ENCODE measurements at places on chromosomes 7 and 10.

DNA sequence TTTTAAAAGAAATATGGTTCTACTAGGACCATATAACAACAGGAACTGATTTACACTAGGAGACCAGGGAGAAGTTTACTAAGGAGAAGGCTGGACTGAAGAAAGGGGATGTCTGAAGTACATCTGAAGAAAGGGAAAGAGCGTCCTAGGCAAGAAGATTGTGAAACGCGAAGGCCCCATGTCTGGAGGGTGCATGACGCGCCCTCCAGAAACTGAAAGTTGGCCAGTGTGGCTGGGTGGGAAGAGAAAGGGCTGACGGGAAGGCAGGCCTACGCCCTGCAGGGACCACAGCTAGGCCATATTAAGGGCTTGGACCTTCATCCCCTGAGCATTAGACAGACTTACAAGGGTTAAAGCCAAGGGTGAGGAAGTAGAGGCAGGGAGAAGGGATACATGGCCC is 158.0 kb downstream of the TRIL start:
- no peak for DNase-seq

- no peak for DNase-seq
Measured at GRCh38 chr10:30967650-30968410, 63.8 kb downstream of the ZNF438 start.

GRCh38 chr10:123331438-123331837 is 177.2 kb downstream of the BUB3 start:
- no peak for DNase-seq

DNA sequence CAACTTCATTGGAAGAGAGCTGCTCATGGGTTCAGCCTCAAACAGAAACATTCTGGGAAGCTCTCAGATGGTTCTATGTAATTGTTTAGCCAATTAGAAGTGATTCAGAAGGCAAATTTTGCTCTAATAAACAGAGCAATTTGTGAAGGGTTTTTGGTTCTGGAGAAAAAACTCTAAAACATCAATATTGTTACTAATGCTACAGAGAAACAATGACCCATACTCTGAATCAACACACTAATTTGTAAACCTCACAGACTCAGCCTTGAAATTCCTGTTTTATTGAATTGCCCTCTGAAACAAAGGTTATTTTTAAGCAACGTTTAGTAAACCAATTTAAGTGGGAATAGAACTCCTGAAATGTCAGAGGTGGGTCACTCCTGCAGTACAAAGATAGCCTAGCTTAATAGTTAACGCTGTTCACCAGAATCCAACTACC is 171.6 kb upstream of the SVIL start:
- DNase-seq, result no peak

- DNase-seq, result no peak
Measured at GRCh38 chr7:48173756-48174382, 2.6 kb downstream of the ABCA13 start.

All from activated T-cell treated with anti-CD3 and anti-CD28 coated beads, Interleukin-2, amount 50 U/mL, for 24 hours (primary cell).